Activated T-cell treated with anti-CD3 and anti-CD28 coated beads, Interleukin-2, amount 50 U/mL, for 4 hours (primary cell): ENCODE measurements at places on chromosomes 3 and 15. TPM values are rescaled to one million over a fixed set of nuclear protein-coding genes. Genes with fewer than 3 reads are reported as not detected.

DNA sequence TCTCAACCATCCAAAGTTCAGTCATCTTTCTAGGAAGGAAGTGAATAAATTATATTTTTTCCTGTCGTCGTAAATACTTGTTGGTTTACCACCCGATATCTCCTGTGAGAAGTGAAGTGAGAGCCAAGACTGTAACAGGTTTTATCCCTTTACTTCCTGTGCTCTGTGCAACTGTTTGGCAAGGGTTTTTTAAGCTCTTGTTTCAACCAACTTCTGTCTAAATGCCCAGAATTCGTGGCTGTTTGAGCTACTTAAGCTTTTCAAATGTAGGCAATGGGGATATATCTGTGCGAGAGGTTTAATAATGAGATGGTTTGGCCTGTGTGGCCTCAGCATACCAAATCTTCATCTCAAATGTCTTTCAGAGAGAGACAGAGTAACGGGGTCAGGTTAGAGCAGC, 134.7 kb downstream of the LRTM1 start:
- DNase-seq = no peak

DNA sequence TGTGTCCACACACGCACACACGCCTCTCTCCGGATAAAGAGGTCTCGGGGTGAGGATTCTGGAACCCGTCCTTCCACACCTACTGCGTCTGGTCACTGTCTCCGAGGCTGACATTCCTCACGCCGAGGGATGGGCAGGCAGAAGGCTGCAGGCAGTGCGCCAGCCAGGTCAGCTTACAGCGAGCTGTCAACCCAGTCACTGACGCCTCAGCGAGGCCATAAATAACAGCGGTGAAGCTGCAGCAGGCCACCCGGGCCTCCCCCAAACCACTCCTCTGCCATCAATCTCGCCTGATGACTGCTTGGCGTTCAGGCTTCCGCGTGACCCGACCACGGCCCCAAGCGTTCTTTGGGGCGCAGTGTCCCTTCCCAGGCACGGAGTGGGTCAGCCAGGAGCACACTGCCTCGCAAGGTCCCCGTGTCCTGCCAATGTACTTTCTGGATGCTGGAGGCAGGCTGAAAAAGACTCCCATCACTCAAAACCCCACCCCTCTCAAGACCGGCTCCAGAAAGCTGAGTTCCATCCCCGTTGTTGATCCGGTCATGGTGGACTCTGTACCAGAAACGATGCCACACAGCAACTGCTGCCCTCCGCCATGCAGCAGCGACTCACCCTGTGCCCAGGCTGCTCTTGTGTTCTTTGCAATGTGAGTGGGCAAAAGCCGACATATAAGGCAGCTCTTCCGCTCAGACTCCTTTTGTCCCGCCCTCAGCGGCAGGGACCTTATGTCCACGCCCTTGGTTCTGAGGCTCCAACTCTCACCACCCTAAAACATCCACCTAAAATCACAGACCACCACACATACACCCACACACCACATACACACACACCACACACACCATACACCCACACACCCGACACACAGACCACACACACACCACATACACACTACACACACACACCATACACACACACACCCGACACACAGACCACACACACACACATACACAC, 27.1 kb downstream of the CPN2 start:
- DNase-seq = no peak

GRCh38 chr15:81660976-81661375, 287.0 kb upstream of the TMC3 start:
- no peak for DNase-seq

GRCh38 chr15:65521350-65521749, 3.9 kb upstream of the DPP8 start:
- DNase-seq = no peak

- DNase-seq = no peak
Observed at GRCh38 chr3:122800706-122801237, 5.9 kb downstream of the SLC49A4 start.

Gene LCMT2
- total RNA-seq = 12.5 TPM

Gene NPAP1
- total RNA-seq = not detected

Gene EPHA6
- not detected for total RNA-seq

Gene SERINC4
- total RNA-seq = 0.15 TPM
